ENCODE measurements at places on chromosomes 5 and 9. TPM values are rescaled to one million over a fixed set of nuclear protein-coding genes. Genes with fewer than 3 reads are reported as not detected.

GRCh38 chr5:135324160-135324559 lies 74.9 kb downstream of the MACROH2A1 start:
- H3K27me3 ChIP-seq: no peaks in the 10 kb centered on the region
- H3K4me1 ChIP-seq: no peaks in the 10 kb centered on the region
- no peak overlapping the region for H3K27ac ChIP-seq
- no peaks in the 10 kb centered on the region for H3K36me3 ChIP-seq
- DNase-seq: no peak
- no peak overlapping the region for H3K4me3 ChIP-seq

DNA sequence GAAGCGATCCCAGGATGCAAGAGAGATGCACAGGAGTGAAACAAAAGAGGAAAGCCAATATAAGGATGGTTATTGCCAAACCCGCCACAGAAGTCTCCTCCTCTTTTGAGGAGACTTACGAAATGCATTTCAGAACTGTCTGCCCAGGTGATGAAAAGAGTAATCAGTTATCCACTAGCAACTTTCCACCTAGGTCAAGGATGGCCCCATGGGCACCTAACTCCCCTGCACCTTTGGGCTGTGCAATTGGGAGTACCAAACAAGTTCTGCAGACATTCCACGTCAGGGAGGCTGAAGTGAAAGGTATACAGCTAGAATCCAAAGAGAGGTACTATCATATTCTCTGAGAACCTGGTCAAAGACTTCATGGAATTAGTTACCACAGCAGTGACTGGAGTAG lies 25.7 kb downstream of the HMGCS1 start:
- H3K4me1 ChIP-seq: no peaks in the 10 kb centered on the region
- H3K36me3 ChIP-seq: no peaks in the 10 kb centered on the region
- H3K4me3 ChIP-seq: no peak overlapping the region
- no peak overlapping the region for H3K27ac ChIP-seq
- no peaks in the 10 kb centered on the region for H3K27me3 ChIP-seq
- no peak for DNase-seq

RNF44 gene
- total RNA-seq: 4.1 TPM

DNA sequence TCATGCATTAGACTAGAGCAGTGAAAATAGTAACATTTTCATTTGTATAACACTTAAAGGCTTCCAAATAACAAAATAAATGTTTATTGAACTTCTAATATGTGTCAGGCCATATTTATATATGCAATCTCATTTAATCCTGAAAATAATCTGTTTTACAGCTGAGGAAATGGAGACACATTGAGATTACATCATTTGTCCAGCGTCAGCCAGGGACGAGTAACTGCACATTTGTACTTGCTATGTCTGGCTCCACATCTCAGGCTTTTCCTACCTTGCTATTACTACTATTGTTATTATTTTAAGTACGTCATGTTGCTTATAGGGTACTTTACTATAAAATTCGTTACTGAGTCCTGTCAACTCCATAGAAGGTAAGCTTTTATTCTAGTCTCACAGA lies 3.8 kb upstream of the C9 start:
- no peak overlapping the region for H3K4me3 ChIP-seq
- no peaks in the 10 kb centered on the region for H3K4me1 ChIP-seq
- H3K36me3 ChIP-seq: no peaks in the 10 kb centered on the region

DNA sequence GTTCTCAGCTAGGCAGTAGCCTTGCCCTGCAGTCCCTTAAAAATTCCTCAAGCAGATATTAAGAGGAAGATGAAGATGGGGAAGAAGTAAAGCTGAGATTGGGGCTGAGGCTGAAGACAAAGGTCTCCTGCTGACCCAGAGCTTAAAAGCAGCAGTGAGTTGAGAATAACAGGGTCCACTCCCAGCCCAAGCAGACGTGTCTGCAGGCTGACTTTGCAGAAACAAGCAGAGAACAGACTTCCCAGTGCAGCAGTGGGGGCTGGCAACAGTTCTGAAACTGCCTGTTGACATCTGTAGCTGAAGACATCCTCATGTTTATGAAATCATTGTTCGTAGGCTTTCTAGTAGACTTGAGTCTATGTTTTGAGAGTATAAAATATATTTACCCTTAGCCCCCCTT lies 1.1 kb downstream of the CTXN3 start:
- peaks cover 13% of the 10 kb centered on the region for H3K4me1 ChIP-seq
- no peaks in the 10 kb centered on the region for H3K36me3 ChIP-seq
- H3K4me3 ChIP-seq: no peak overlapping the region
- H3K27me3 ChIP-seq: no peaks in the 10 kb centered on the region
- no peak overlapping the region for H3K27ac ChIP-seq

NEURL1B gene
- total RNA-seq: 18.0 TPM

DNA sequence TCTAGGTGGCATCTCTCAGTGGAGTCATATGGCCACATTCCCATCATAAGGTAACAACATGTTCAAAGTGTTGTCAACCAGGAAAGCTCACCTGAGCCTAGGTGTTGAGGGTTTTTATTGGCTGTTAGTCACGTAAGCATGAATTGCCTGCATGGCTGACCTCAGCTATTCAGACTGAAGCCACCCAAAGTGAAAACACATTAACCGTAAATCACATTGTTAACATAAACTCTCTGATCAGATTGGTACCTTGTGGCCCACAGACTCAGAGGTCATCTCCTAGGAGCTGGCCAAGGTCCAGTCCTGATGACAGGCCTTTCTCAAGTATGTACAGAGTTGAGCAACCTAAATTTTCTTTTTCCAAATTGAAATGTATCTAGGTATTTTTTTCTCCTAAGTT lies 26.7 kb downstream of the SRFBP1 start:
- H3K27me3 ChIP-seq: no peaks in the 10 kb centered on the region
- peaks cover 9% of the 10 kb centered on the region for H3K4me1 ChIP-seq
- no peak overlapping the region for H3K4me3 ChIP-seq
- no peak overlapping the region for H3K27ac ChIP-seq

FST gene
- 2.5 TPM for total RNA-seq

DNA sequence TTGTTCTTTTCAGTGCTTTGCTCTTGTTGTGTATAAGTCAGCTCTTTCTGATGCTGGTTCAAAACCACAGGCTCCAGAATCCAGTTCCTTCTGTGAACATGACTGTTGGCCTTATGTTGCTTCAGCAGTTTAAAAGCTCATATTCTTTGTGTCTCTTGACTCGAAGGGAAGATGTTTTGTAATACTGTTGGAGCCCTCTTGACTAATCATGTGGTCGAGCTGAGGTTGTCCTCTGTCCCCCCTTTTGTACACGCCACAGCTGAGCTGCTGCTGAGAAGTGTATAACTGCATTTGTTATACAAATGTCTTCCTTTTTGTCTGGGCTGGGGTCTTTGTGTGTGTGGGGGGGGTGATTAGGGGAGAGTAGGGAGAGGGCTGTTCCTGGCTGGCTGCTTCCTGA lies 35.8 kb downstream of the SLC36A1 start:
- H3K4me1 ChIP-seq: peaks cover 29% of the 10 kb centered on the region
- H3K27me3 ChIP-seq: no peaks in the 10 kb centered on the region
- no peak overlapping the region for H3K4me3 ChIP-seq
- DNase-seq: no peak
- no peak overlapping the region for H3K27ac ChIP-seq

DELE1 gene
- 37.9 TPM for total RNA-seq

DNA sequence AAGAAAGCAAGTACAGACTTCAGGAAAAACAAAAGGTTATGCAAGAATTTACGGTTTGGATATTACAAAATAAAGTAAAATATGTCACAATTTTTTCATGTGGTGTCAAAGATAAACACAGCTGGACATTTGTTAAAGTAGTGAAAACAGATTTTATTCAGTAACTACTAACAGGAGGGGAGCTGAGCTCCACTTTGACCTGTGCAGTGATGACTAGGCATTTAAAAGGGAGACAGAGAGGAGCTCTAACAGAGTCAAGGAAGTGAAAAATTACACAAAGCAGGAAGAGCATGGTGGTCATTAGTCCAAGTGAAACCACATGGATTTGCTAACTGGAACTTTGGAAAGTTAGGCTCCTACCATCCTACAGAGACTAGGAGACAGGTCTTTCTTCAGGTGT lies 263.6 kb upstream of the PCSK5 start:
- H3K27ac ChIP-seq: no peak overlapping the region
- no peaks in the 10 kb centered on the region for H3K36me3 ChIP-seq
- H3K4me3 ChIP-seq: no peak overlapping the region
- DNase-seq: no peak
- H3K27me3 ChIP-seq: no peaks in the 10 kb centered on the region

FBP1 gene
- total RNA-seq: 3.5 TPM

PCDHB7 gene
- 0.75 TPM for total RNA-seq

DNA sequence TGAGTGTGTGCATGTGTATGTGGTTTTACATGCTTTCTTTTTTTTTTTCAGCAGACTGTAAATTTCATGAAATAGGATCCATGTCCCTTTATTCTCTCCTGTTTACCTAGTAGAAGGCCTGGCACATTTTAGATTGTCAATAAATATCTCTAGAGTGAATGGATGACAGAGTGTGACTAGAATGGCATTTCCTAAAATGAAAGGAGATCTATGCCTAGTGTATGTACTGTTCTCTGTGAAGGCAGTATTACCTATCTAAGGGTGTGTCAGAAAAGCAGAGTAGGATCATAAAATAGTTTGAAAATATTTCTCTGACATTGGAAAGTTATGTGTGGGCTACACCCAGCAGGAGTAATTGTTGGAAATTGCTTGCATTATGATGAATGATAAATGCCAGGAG lies 1876.0 kb upstream of the C9orf72 start:
- H3K27ac ChIP-seq: no peak overlapping the region
- DNase-seq: no peak
- H3K4me1 ChIP-seq: no peaks in the 10 kb centered on the region
- no peaks in the 10 kb centered on the region for H3K27me3 ChIP-seq
- no peak overlapping the region for H3K4me3 ChIP-seq
- no peaks in the 10 kb centered on the region for H3K36me3 ChIP-seq

DNA sequence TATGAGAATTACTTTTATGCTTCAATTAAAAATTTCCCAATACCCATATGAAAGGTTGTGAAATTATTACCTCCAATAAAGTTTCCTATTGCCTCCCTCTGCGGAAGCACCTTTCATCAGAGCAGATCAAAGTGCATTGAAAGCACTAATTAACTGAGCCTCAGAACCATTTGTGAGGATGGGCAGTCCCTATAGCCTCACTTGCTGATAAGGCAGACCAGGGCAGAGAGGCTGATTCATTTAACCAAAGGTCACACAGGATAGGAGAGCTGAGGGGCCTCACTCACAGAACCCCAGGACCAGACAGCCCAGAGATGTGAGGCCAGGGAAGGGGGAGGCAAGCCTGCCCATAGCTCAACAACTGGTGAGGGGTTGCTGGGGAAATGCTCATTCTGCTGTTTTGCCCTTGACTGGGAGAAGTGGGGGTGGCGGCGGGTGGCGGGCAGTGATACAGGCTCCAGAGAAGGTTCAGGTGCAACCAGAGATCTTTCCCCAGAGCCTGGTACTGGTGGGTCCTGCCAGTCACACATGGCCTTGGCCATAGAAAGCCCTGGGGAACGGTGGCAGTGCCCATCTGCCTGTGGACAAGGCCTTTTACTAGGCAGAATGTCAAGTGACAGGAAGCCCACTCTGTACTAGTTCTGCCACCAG lies 57.9 kb downstream of the MACROH2A1 start:
- DNase-seq: no peak
- H3K36me3 ChIP-seq: no peaks in the 10 kb centered on the region
- H3K27me3 ChIP-seq: no peaks in the 10 kb centered on the region
- no peak overlapping the region for H3K27ac ChIP-seq
- H3K4me1 ChIP-seq: no peaks in the 10 kb centered on the region

FER gene
- 4.2 TPM for total RNA-seq

DNA sequence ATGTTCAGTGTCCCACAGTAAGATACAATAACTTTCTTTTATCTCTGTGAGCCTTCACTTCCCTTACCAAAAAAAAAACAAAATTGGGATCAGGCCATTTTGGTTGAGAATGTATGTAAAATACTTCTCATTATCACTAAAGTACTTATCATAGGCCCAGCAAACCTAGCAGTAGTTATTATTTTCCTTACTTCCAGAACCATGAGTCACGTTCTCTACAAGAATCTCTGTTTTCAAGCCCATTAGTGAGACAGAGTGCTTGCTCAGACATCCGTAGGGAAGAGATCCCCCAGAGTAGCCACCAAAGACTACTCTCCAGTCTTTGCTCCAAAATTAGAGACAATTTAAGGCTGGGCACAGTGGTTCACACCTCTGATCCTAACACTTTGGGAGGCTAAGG lies 103.9 kb upstream of the NR5A1 start:
- DNase-seq: no peak
- no peak overlapping the region for H3K4me3 ChIP-seq

GNE gene
- 11.0 TPM for total RNA-seq

DNA sequence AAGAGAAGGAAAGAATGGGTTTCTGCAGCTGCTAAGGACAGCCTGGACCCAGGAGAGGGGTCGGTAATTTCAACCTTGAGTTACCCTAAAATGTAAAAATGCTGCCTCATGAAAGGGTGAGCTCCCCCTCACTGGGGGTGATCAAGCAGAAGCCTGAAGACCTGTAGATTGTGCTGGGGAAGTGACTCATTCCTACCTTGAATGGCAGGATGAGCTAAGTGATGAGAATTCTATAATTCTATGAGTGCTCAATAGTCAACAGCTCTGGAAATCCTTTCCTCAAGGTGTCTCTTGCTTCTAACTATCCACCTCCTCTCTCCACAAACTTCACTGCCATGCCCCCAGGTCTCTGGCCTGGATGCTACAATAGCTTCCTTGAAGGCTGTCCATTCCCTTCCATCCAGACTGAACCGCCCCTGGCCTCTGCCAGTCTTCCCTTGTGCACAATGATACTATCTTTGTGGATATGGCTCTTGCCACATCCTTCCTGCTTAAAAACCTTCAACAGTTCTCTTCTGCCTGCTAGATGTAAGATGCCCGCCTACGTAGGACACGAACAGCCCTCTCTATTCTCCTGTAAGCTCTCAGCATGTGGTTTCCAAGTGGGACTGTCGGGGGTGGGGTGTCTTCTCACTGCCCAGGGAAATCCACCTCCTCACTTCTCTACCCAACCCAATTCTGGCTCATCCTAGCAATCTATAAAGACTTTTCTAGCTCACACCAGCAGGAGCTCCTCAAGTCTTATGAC lies 50.6 kb downstream of the PTPN3 start:
- DNase-seq: no peak
- H3K4me1 ChIP-seq: peaks cover 21% of the 10 kb centered on the region
- no peaks in the 10 kb centered on the region for H3K36me3 ChIP-seq

GRCh38 chr5:66558560-66558959 lies 37.6 kb upstream of the MAST4 start:
- H3K4me1 ChIP-seq: no peaks in the 10 kb centered on the region
- H3K4me3 ChIP-seq: no peak overlapping the region
- no peak overlapping the region for H3K27ac ChIP-seq
- H3K27me3 ChIP-seq: no peaks in the 10 kb centered on the region
- H3K36me3 ChIP-seq: no peaks in the 10 kb centered on the region
- DNase-seq: no peak

GRCh38 chr9:133227242-133227860 lies 18.3 kb upstream of the OBP2B start:
- DNase-seq: no peak
- no peaks in the 10 kb centered on the region for H3K36me3 ChIP-seq
- peaks cover 5% of the 10 kb centered on the region for H3K27me3 ChIP-seq
- no peaks in the 10 kb centered on the region for H3K4me1 ChIP-seq
- no peak overlapping the region for H3K27ac ChIP-seq

GRCh38 chr5:67516948-67517565 lies 320.5 kb upstream of the CD180 start:
- DNase-seq: no peak
- no peaks in the 10 kb centered on the region for H3K36me3 ChIP-seq
- H3K27me3 ChIP-seq: no peaks in the 10 kb centered on the region
- H3K4me1 ChIP-seq: no peaks in the 10 kb centered on the region
- no peak overlapping the region for H3K4me3 ChIP-seq

Data from gastrocnemius medialis (tissue), 4 donors.